ENCODE measurements at places on chromosomes 6 and 20.

DNA sequence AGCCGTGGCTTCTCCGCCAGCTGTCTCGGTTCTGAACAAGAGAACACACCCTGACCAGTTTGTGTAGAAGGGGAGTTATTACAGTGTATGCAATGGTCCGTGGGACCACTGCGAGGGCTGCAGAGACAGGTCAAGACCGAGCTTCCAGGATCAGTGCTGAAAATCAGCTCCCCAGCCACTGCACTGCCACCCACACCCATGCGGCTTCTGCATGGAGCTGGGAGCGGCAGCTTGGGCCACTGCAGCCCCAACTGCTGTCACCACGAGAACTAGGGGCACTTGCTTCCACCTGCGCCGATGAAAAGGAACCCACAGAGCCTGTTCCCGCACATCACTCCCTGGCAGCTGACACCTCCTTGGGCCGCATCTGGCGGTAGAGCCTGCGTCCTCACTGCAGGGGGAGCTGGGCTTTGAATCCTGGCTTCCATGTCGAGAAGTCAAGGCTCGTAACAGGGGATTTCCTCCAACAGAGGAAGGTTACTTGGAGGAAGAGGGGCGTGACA lies 56.2 kb downstream of the TMEM242 start:
- no peak for DNase-seq

DNA sequence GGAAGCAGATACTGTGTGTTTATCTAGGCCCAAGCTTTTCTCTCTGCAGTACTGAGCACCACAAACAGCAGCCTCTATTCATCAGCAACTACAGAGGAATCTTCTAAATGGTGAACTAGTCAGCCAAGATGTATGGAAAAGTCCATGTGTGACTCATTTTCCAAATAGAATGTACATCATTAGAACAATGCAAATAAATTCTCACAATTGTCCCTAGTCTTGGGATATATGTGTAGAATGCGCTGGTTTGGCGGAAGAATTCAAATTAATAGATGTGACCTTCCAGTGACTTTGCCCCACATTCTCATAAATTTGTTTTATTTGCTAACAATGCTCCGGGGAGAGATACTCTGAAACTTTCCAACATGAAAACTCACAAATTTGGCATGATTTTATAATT lies 436.2 kb downstream of the CBLN4 start:
- DNase-seq = no peak

DNA sequence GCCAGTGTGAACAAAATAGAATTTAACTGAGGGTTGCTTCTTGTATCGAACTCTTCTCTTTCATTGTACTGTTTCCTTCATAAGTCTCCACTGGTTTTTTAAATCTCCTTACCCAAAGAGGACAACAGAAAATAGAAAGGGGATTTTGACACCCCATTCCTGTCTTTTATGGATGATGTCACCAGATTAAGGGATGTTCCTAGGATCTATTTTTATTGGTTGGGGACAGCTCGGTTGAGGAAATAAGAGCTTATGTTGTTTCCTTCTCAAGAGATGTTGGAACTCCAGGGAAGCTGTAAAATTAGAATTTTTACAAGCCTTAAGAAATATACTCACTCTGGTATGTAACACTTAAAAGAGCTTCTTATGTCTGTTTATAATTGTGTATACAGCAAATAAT lies 171.5 kb downstream of the PHF3 start:
- no peak for DNase-seq

DNA sequence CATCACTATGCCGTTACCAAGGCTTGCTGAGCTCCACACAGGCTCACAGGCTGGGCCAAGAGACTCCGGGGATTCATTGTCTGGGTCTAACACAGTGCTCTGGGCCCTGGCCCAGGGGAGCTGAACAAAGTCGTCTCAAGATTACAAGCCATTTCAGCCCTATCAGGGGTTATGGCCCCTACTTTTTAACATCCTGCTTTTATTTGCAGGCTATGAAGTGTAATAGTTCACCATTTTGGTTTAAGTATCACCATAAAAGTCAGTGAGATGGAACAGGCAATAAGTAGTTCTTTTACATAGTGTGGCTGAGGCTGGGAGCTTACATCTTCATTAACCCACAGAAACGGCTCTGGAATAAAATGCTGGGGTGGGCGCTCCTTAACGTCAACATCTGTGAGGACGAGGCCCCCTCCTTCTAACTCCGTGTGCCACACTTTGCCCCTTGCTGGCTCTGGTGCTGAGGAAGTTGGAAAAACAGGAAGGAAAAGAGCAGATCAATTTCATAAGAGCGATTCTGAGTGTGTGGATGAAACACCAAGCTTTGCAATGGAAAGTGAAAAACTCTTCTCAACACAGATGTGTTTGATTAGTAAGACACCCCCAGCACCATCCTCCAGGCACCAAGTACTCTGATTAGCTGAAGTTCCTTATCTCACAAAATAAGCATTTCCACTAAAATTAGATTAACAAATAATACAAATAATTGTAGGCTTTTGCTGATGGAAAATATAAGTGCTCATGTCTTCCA lies 447.3 kb downstream of the MAFB start:
- no peak for DNase-seq

GRCh38 chr20:40414843-40415615 lies 274.0 kb downstream of the MAFB start:
- no peak for DNase-seq

GRCh38 chr6:128370072-128370471 lies 150.3 kb downstream of the PTPRK start:
- DNase-seq = no peak

- DNase-seq = no peak
These were observed 17.9 kb downstream of the PNRC1 start for GRCh38 chr6:89098461-89098860.

DNA sequence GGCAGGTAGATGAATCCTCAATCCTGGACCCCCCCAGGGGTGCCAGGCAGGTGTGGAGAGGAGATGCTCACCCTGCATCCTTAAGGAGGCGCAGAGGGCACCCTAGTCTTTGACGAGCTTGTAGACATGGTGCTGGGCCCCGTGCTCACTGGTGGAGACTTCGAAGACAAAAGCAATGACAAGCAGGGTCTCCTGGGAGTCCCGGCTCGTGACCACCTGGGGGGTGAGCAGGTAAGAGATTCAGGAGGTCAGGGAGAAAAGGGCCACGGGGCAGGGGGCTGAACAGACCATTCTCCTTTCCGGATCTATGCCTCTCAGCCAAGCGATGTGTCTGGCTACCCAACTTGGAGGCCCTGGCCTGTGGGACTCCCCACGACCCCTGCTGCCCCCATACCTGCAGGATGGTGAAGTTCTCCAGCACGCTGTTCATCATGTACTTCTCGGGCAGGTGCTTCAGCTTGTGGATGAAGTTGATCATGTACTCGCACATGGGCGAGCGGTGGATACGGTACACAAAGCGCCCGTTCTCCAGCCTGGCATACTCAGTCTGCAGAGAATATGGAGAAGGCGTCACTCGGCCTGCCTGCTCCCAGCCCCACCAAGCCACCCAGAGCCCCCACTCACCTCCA lies 6.9 kb downstream of the RPL10A start:
- DNase-seq = no peak
